ENCODE measurements at places on chromosomes 16 and 17. TPM values are rescaled to one million over a fixed set of nuclear protein-coding genes. Genes with fewer than 3 reads are reported as not detected.

DNA sequence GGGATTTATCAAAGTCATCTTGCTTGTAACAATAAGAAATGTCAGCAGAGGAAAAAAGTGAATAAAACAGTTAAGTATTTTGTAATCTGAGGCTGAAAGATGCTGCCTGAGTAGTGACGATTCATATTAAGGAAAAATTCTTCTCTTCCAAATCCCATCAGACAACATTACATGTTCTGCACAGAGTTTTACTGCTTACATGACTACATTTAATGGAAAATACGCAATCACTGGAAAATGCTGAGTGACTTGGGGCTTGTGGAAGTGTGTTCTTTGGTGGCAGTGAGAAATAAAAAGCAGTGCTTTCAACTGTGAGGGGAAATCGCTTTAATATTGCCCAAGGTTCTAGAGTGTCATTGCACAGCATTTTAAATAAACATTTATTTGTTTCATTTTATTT is 1025.2 kb upstream of the GOT2 start:
- no peak overlapping the region for H3K4me3 ChIP-seq
- no peak for DNase-seq
- H3K27me3 ChIP-seq, result no peaks in the 10 kb centered on the region
- no peaks in the 10 kb centered on the region for H3K36me3 ChIP-seq
- H3K4me1 ChIP-seq, result no peaks in the 10 kb centered on the region

DNA sequence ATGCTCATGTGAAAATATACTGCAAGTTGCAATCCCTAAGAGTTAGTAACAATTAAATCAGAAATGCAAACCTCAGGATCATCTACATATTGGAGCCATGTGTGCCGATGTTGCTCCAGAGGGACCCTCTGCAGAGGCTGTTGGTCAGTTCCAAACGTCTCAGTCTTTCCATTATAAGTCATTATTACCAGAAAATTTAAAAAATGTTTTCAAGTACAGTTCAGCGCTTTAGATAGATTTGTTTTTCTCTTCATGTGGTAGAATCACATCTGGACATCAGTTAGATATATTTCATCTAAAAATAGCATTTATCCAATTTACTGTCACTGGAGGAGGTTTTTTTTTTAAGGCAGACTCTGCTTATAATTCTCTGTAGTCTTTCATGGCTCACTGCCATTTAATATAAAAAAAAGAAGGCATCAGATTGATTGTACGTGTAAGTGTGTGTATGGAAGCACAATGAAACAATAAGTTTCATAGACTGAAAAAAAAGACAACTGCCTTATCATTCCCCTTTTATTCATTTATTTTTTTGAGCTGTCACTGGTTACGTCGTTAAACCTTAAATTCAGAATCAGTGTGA is 46.1 kb upstream of the MARCHF10 start:
- H3K4me1 ChIP-seq, result no peaks in the 10 kb centered on the region
- DNase-seq, result no peak
- H3K4me3 ChIP-seq, result no peak overlapping the region
- H3K27ac ChIP-seq, result no peak overlapping the region

DNA sequence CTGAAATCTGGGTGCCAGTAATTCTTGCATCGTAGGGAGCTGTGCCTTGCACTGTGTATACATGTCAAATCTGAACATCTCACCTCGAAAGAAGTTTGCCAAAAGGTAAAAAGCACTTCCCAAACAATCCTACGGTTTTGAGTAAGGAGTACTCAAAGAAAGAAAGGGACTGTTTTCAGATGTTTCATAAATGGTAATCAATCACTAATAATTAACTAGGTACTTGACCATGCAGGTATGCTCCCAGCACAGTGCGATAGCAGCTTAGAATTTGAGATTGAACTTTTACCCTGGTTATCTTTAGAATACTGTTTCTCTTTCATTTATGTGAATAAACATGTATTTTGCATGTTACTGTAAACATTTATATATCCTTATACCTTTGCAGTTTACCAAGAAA is 39.0 kb downstream of the PRKCA start:
- no peaks in the 10 kb centered on the region for H3K36me3 ChIP-seq
- no peaks in the 10 kb centered on the region for H3K27me3 ChIP-seq
- H3K27ac ChIP-seq, result no peak overlapping the region
- peak overlapping the region; percentile 23 for H3K4me3 ChIP-seq
- DNase-seq, result no peak

GRCh38 chr17:40726919-40727318 is 23.4 kb upstream of the KRT24 start:
- H3K27ac ChIP-seq, result no peak overlapping the region
- no peak for DNase-seq

- H3K4me1 ChIP-seq, result peaks cover 6% of the 10 kb centered on the region
- H3K4me3 ChIP-seq, result peak overlapping the region; percentile 93
- H3K27ac ChIP-seq, result peak overlapping the region; percentile 91
- H3K27me3 ChIP-seq, result no peaks in the 10 kb centered on the region
- DNase-seq, result peak; percentile 63
- no peaks in the 10 kb centered on the region for H3K36me3 ChIP-seq
Measured at GRCh38 chr16:27202923-27203506, 311 bp upstream of the KDM8 start.

GRCh38 chr17:48347177-48347576 is 82.8 kb downstream of the SKAP1 start:
- H3K4me1 ChIP-seq, result peaks cover 9% of the 10 kb centered on the region
- H3K27me3 ChIP-seq, result peaks cover 2% of the 10 kb centered on the region
- no peak overlapping the region for H3K4me3 ChIP-seq
- DNase-seq, result no peak
- no peaks in the 10 kb centered on the region for H3K36me3 ChIP-seq

The USP31 gene
- total RNA-seq, result 19.7 TPM

The ADGRG3 gene
- total RNA-seq, result 1.8 TPM

The ULK2 gene
- 16.3 TPM for total RNA-seq
